ENCODE measurements at places on chromosomes 5 and 9. TPM values are rescaled to one million over a fixed set of nuclear protein-coding genes. Genes with fewer than 3 reads are reported as not detected.

Gene TAF11L10
- not detected for total RNA-seq

Gene PTPRD
- 77.6 TPM for total RNA-seq

Gene EXOSC3
- total RNA-seq, result 28.5 TPM

Gene RMRP
- 3,174 TPM for total RNA-seq

Gene DMAC1
- total RNA-seq, result 21.9 TPM

Gene SOHLH1
- not detected for total RNA-seq

Gene FST
- 15.3 TPM for total RNA-seq

Gene MPDZ
- 43.3 TPM for total RNA-seq

Gene ENTPD8
- total RNA-seq, result 7.1 TPM

Gene OR1Q1
- not detected for total RNA-seq

Gene ZNF483
- total RNA-seq, result 4.4 TPM

Measured in hepatocyte (in vitro differentiated cells).